ENCODE measurements at places on chromosomes 11 and 22.

DNA sequence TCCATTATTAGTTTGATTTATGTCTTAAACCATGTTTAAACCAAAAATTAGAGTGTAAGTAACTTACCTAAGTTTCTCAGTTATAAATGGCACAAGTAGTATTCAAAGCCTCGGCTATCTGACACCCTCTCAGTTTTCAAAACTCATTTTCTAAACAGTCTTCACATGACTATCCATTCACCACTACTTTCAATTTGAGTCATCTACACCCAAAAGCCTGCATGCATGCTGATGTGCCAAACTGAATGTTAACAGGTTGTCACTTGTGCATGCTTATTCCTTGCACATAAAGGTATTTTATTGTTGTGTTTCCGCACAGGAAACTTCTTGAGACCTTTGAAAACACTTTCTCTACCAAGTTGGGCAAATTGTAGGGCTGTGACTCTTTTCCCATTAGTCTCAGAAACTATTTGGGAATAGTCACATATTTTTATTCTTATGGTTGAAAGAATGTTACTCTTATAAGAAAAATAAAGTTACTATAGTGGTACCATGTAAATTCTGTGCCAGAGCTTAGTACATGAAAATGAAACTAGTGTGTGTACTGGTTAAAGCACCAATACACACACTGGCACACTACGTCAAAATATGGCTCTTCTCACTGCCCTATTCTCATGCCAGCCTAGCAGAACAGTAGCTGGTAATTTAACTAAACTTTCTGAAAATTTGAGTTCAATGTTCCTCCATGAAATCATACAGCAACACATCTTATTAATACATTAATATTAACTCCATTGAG is 2.2 kb upstream of the OR51E2 start:
- no peak for DNase-seq

DNA sequence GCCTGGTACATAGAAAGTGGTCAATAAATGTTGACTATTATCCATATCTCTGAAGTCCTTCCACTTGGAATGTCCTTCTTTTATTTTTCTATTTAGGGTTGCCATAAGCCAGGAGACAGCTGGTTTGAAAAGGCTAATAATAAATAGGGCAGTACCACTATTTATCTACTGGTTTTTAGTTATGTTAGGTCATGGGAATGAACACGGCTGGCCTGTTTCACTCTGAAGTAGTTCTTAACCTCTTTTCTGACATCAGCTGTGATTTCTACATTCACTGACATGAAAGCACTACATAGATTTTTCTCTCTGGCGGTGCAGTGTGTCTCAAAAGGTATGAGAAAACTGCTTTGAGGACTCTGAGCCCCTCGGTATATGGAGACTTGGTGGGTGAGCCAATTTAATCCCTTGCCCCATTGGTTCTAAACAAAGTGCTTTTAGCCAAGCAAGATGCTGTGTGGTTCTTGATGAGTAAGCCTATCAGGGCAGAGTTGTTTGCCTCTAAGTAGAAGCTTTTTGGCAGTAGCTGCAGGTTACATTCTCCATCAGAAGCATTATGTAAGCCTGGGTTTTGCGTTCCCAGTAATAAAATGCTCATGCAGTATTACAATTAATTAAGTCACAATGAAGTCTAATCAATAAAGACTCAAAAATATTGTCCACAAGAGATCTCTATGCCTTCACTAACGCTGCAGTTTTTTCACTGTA is 48.7 kb upstream of the APOA1 start:
- DNase-seq, result no peak

GRCh38 chr11:110654456-110654855 is 57.8 kb downstream of the ARHGAP20 start:
- no peak for DNase-seq

- no peak for DNase-seq
These were observed 3.1 kb downstream of the AKIP1 start for GRCh38 chr11:8913961-8914660.

GRCh38 chr11:98365190-98365589 is 655.6 kb upstream of the CNTN5 start:
- no peak for DNase-seq

- DNase-seq, result no peak
These were observed 13.1 kb downstream of the PLCB3 start for GRCh38 chr11:64264371-64264852.

DNA sequence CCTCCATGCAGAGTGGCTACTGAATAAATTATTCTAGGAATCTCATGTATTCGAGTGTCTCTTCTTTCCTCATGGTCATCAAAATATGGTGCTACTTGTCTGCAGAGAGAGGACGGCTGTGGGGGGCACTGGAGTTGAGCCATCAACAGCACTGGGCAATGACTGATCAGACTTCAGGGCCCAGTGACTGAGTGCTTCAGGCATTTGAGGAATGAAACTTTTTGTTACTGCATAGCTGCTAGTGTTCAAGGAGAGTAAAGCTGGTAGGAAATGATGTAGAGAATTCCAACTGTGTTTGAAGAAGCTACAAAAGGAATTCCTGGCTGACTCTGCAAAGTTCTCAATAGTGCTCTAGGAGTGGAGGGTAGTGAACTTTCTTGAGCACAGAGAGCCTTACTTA is 277.7 kb downstream of the CADM1 start:
- DNase-seq, result no peak

DNA sequence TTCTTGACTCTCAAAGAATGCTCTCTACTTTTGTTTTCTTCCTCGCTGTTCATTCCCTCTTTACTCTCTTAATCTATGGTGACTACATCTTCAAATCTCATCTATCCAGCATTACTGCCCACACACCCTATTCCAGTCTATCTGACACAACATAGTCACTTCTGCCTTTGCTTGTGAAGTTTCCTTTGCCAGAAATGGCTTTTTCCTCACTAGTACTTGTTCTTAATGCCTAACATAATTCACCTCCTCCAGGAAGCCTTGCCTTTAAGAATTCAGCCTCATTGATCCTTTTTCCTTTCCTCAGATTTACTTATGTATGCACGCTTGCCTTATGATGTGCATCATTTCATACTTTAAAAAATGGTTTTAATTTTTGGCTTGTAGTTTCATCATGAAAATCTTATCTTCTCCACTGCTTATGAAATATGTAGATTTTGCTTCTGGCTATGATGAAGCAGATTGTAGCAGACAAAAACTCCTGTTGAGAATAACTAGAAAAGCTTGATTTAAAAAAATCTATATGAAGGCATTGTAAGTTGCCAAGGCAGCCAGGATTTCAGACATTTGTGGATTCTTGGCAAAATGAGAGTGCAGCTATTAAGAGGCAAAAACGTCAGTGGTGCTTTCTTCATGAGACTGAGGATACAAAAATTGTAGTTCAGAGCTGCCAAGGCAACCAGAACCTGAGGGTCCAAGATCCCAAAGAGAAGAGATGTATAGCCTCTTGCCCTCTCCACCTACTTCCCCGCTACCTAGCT is 31.8 kb downstream of the RNF169 start:
- no peak for DNase-seq

DNA sequence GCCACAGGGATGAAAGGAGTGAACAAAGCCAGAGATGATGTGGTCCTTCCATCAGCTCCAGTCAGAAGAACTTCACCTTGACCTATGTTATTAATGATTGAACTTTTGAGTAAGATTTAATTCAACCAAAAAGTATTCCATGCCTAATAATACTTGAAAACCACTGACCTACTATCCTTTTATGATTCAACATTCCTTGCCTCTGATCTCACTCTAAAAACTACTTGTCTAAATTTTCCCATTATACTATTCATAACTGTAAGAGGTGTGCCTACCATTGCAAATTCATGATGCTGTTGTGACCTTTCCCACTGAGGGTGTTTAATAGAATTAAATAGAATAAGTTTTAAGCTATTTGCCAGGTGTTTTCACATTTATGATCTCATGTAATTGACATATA is 164.7 kb upstream of the GUCY1A2 start:
- no peak for DNase-seq

GRCh38 chr11:5887661-5888060 is 5.3 kb upstream of the OR52E5 start:
- no peak for DNase-seq

DNA sequence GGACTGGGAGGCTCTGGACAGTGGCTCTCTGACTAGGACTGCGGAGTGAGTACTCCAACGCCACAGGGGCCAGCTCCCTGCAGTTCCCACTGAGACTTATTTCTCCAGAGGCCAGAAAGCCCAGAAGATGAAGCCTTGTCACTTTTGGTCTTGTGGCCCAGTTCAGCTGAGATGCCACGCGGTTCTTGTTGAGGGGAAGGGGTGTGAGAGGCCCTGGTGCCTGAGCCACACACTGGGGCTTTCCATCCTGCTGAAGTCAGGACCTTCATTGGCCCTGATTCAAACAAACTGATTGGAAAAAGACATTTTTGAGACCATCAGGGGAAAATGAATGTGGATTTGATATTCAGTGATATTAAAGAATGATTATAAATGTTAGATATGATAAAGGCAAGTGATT is 73.6 kb downstream of the UBASH3B start:
- DNase-seq, result no peak

DNA sequence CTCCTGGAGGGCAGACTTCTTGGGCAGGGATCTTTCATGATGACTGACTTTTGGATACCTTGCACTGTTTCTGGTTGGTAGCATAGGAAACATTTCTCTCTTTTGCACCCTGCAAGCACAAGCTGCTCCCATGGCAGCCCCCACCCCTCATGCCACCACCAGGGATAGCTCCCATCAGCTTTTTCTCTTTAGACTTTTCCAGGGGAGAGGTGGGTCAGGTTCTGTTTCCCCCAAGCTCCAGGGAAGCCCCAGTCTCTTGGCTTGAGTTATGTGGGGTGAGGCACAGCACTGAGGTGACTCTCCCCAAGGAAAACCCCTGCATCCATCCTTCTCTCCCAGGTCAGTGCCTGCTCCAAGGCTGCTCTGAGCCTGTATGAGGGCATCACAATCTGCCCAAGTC is 22.5 kb downstream of the LRRC32 start:
- peak; percentile 34 for DNase-seq

DNA sequence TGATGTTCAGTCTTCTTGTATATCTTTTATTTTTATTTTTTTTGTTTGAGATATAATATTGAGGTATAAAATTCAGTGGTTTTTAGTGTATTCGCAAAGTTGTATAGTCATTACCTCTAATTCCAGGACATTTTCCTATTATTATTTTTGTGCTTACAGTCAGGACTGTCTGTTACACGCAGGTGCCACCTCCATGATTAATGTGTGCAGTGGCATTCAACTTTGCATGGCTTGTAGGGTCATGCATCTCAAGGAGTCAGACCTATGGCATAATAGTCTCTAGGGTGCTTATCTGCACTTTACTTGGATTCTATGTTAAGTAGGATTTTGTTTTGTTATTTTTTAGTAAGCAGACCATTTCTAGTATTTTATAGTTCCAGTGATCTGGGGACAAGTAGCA is 1.0 kb downstream of the CTR9 start:
- no peak for DNase-seq

DNA sequence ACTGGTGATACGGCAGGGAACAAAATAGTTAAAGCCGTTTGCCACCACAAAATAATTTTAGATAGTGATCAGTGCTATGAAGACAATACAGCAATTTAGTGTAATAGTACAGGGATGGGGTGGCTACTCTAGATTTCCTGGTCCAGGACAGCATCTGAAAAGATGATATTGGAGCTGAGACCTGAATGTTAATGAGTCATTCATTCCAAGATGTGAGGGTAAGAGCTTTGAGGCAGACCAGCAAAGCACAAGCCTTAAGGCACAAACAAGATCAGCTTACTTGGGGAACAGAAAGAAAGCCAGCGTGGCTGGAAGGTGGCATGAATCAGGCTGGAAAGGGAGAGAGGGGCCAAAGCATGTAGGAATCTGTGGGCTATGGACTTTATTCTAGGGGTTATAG is 132.3 kb downstream of the TRIM44 start:
- no peak for DNase-seq

GRCh38 chr22:37476389-37477329 is 9.5 kb downstream of the MFNG start:
- no peak for DNase-seq

- no peak for DNase-seq
These were observed 62.0 kb downstream of the NCAM1 start for GRCh38 chr11:113023228-113023627.

DNA sequence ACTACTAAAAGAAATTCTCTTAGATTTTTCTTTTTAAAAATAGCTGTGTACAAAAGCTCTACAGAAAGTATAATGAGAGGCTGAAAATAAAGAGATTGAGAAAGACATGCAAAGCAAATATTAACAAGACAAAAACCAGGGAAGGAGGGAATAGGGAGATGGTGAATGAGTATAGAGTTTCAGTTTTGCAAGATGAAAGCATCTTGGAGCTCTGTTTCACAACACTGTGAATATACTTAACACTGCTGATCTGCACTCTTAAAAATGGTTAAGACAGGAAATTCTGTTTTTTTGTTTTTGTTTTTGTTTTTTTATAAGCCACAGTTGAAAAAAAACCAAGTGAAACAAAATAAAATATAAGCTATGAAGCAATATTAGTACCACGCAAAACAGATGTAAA is 5.5 kb downstream of the TMEM218 start:
- no peak for DNase-seq

GRCh38 chr11:64990222-64990923 is 6.4 kb downstream of the BATF2 start:
- DNase-seq, result no peak

- DNase-seq, result peak; percentile 78
These were observed 740 bp downstream of the EML3 start for GRCh38 chr11:62611705-62612365.

DNA sequence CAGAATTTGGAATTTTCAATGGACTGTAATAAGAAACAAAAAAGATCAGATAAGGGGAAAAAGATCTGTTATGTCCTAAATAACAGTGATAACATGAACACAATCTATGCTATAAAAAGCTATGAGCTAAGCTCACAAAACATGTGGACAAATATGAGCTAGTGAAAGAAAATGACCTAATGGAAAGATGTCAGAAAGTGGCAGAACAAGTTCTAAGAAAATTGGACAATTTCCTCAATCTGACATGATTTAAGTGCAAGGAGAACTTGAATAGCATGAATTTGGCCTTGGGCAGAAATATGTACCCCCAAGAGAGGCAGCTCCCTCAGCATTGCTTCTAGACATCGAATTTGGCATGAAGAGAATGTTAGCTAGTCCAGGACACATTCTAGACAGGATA is 212.0 kb upstream of the PGR start:
- DNase-seq, result no peak

- no peak for DNase-seq
These were observed 212.7 kb upstream of the PGR start for GRCh38 chr11:101342307-101342706.

DNA sequence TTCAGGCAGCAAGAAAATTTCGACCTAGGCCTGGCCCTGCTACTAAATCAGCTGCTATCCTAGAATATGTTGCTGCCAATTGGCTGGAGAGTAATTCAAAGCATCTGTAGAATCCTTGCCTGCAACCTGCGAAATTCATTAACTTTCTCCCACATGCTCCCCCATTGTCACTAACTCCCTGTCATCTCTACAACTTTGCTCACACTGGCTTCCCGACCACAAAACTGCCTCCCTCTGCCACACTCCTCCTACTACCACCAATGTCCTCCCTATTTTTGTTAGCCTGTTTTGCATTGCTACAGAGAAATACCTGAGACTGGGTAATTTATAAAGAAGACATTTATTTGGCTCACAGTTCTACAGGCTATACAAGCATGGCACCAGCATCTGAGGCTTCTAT is 570.6 kb downstream of the INSC start:
- DNase-seq, result no peak

Data from ascending aorta (tissue), 2 donors.